Left kidney (tissue), 8 donors: ENCODE measurements at places on chromosomes 5 and 9.

DNA sequence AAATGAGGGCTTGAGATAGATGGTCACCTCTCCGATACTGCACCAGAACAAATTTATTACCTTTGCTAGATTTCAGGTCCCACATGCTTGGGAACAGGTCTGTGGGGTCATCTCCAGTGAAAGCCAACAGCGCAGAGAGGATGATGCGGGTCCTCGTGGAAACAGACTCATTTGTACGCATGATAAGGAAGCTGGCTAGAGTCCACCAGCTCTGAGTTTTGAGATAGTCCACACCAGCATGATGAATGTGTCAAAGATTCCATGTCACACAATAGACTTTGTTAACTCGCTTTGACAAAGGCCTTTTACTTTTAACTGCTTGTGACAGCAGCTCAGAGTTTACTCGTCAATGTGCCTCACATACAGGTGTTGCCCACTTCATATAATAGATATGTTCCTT, 105.4 kb upstream of the TBCA start:
- no peak for DNase-seq

GRCh38 chr9:36844961-36845360, 189.1 kb downstream of the PAX5 start:
- DNase-seq: no peak

DNA sequence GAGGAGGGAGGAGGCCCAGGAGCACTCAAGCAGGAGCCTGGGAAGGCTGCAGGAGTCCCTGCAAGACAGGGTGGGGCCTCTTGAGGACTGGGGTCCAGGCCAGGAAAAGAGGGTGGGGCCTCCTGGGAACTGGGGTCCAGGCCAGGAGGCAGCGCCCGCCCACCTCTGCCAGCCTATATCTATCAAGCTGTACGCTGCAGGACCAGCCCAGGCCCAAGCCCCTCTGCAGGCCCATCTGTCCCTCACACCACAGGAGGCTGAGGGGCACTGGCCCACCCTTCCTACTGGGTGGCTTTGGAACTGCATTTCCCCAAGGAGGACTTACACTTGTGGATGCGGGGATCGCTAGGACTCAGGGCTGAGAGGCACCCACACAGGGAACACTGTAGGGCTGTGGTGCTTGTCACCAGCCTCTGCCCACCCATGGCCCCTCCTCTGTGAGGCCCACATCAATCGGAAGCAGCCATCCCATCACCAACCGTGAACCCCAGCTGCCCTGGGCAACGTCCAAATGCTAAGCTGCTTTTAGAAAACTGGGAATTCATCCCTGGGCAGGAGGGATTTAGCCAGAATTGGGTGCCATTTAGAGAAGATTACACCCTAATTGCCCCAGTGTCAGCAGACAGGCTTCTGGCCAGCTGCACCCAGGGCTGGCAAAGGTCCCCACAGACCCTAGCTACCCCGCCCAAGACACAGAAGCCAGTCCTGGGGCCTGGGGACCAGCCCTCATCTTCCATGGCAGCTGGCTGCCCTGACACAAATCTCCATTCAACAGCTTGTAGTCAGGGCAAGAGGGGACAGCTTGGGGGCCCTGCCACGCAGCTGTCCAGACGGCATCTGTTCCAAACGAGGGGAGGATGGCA, 15.3 kb downstream of the BICD2 start:
- no peak for DNase-seq

GRCh38 chr5:180718810-180719453, 20.9 kb downstream of the OR2Y1 start:
- DNase-seq: peak; percentile 70

DNA sequence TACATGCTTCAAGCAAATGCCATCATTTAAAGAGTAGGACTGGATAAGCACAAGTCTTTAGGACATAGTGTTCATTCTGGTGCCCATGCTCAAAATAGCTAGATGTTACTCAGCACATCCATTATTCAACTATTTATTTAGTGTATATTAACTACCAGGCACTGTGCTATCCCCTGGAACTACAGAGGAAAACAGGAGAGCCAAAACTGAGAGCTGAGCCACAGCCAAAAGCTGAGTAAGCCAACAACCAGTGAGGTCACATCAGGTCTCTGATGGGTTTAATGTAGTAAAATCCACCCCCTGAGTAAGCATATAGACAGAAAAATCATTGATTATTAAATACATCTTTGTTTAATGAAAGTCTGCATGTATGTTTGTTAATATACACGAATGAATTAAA, 469.3 kb upstream of the DMAC1 start:
- no peak for DNase-seq

DNA sequence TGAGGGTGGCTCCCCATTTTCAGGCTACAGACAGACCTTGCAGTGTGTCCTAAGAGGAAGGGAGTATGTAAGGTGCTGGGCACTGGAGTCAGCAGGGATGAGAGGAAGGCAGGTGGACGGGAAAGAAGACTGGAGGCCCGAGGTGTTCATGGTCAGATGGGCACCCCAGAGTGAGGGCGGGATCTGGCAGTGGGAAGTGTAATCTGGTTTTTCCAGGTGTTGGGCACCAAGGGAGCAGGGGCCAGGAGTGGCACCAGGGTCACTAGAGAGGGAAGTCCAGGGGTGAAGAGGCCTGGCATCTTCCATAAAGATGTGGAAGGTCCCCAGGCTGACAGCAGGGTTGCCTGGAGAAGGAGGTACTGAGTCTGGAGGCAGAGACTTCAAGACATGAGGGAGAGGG, 29.7 kb downstream of the PITX1 start:
- DNase-seq: no peak

GRCh38 chr9:109498195-109499092, at the start of gene PTPN3:
PTPN3 (minus strand) TSS chr9:109498307; CDS start chr9:109463434, 34,873 bp downstream.
- DNase-seq: no peak

DNA sequence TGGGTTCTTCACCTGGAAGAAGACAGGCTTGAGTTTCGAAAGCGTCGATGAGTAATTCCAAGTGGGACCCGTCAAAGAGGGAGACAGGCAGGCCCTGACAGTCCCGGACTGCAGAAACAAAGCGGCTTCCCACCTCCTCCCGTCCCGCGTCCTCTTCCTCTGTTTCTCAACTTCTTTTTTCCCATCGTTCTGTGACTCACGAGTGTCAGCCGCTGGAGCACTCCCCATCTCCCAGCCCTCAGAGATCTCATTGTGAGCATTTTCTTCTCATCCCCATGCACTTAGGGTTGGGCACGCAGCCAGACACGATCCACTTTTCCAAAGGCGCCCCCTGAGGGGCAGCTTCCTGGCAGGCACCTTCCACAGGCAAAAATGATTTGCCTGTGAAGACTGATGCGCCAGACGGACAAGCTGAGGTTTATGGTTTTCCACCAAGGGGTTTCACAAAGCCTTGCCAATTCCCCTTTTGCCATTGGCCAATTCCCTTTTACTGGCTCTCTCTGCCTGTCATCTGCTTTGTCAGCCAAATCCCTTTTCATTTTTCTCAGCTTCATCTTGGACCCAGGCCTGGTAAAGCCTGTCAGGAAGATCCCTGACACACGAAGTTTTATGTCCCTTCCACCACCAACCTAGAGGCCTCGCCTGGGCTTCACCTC, 86.5 kb upstream of the ANKRD55 start:
- DNase-seq: no peak

- no peak for DNase-seq
Measured at GRCh38 chr9:120948824-120949223, 22.2 kb upstream of the TRAF1 start.

DNA sequence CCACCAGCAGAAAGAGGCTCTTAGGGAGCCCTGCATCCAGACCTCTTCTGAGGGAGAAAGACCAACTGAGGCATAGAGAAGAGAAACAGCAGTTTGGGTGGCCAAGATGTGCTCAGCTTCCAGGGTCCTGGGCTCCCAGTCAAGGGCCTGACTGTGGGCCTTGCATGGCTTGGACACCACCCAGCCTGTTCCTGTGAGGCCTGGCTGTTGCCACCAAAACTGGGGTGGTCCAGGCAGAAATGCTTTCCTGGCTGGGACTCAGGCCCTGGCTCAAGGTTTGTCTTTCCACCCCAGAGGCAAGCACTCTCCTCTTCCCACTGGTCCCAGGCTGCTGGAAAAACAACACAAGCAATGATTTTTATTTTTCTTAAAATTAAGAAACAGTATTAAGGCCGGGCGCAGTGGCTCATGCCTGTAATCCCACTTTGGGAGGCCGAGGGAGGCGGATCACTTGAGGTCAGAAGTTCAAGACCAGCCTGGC, 13.3 kb downstream of the MYOZ3 start:
- DNase-seq: no peak

DNA sequence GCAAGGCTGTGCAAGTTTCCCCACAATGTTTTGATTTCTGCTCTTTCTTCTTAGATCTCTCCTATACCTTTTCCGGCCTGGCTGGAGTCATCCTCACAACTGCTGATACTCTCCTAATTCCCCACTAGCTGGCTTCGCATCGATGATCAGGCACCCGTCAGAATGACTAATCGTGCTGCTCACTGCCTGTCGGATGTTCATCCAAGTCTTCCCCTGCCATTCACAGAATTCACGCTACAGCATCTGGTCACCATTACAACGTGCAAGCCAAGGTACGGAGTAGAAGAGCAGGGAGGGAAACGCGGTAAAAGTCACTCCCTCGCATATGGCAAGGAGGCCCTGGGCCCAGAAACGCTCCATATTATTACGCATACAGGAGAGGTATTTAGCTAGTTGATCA, 35.1 kb downstream of the CDH10 start:
- DNase-seq: no peak

GRCh38 chr9:76996700-76997099, 22.8 kb upstream of the FOXB2 start:
- no peak for DNase-seq

DNA sequence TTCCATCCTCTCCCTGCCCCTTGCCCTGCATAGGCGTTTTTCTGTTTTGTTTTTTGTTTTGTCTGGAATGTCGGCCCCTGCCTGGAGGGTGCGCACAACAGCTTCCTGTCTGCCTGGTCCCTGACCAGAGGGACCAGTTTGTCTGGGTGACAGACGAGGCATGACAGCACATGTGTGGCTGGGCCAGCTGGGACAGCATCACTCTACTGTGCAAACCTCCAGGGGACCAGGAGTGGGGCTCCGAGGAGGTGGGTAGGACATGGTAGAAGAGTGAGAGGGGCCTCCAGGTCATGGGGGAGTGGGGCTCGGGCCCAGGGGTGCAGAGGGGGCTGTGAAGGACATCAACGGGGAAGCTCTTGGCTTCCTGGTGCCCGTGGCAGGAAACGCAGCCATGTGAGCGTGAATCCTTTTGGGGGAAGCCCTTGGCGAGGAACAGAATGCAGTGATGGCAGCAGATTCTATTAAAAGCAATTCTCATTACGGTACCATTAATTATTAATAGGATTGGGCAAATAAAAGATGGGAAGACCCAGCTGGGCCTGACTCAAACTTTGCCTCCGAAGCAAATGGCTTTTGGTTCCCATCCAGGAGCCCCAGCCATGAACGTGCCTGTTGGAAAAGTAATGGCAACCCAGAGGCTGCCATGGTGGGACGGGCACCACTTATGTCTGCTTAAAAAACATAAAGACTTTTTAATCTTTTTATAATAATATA, 184.4 kb upstream of the IER5L start:
- DNase-seq: no peak

- no peak for DNase-seq
Measured at GRCh38 chr9:37165644-37166043, 45.3 kb downstream of the ZCCHC7 start.

DNA sequence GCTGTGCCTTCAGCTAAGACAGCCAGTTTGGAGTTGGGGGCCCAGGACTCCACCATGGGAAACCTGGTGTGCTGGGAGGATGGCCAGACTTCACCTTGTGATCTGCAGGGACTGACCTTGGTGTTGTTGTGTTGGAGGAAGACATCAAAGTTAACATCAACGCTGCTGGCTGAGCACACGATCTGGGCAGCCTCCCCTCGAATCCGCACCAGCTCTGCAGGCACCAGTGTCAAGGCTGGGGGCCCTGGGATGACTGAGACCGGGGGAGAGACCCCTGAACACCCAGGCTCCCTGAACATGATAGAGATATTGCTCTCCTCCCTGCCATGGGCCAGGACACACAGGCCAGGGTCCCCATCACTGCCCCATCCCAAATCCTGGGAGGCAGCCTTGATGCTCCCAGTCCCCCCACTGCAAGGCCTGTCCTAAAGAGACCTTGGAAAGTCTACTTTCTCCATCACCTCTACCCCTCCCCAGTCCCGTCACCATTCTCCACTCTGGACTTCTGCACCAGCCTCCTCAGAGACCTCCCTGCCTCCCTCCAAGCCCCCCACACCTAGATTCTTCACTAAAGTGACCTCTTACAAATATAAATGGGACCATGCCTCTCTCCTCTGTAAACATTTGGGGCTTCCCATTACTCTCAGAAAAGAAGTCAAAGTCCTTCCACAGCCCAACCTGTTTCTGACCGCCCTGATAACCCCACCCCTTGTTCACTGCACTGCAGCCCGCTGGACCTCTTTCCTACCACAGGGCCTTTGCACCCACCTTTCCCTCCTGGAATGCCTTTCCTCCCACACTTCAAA, 8.2 kb downstream of the CSF1R start:
- DNase-seq: no peak

DNA sequence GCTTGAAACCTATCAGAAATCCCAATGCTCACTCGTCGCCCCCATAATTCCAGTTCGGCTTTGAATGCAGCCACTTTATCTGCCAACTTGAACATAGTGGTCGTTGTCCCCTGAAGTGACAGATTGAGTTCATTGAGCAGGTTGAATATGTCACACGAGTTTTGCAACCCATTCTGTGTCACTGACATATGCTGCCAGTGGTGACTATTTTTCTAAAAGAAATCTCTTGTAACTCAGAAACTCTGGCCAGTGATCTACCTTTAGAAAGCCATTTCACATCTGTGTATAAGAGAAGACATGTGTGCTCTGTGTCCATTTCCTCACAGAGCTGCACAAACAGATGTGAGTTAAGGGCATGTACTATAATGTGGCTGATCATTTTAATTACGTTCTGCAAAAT, 47.0 kb upstream of the LARP1 start:
- DNase-seq: no peak

GRCh38 chr5:135429301-135430134, 17.6 kb downstream of the DCANP1 start:
- no peak for DNase-seq

- DNase-seq: no peak
Measured at GRCh38 chr5:43369651-43370050, 42.5 kb downstream of the CCL28 start.

DNA sequence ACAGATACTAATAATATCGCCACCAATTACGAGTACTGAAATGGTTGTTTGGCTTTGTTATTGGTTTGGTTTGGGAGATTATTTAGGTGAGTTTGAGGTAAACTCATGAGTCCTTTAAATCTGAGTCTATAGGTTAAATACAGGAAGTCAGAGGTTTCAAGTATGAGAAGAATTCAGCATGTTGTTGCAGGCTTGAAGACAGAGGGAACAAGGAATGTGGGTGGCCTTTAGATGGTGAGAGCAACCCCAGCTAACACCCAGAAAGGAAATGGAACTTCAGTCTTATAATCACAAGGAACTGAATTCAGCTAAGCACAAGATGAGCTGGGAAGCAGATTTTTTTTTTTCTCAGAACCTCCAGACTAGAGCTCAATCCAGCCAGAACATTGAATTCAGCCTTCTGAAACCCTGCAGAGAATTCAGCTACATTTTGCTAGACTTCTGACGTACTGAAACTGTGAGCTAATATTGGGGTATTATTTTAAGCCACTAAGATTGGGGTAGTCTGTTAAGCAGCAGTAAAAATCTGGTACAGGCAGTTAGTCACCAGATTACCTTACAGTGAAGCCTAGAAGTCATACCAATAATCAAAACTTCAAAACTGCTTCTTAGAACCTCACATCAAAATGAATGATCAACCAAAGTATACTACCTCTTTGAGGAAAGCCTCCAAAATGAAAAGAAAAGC, 216.0 kb upstream of the PUM3 start:
- no peak for DNase-seq
